ENCODE measurements at places on chromosomes 7 and 10.

GRCh38 chr10:80945264-80945880, 407.7 kb downstream of the SH2D4B start:
- no peak for DNase-seq

- DNase-seq = no peak
Observed at GRCh38 chr10:129825826-129826225, 138.2 kb downstream of the EBF3 start.

GRCh38 chr10:1377740-1378397, 321.7 kb downstream of the WDR37 start:
- DNase-seq = no peak

DNA sequence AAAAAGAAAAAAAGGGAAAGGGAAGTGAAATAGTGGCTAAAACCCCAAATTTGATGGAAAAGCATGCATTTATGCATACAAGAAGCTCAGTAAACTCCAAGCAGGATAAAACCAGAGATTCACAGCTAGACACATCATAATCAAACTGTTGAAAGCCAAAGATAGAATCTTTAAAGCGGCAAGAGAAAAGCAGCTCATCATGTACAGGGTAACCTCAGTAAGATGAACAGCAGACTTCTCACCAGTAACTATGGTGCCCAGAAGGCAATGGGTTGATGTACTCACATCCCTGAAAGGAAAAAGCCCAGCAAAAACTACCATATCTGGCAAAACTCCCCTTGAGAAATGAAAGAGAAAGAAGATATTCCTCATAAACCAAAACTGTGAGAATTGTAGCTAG, 60.4 kb downstream of the TPST1 start:
- no peak for DNase-seq

DNA sequence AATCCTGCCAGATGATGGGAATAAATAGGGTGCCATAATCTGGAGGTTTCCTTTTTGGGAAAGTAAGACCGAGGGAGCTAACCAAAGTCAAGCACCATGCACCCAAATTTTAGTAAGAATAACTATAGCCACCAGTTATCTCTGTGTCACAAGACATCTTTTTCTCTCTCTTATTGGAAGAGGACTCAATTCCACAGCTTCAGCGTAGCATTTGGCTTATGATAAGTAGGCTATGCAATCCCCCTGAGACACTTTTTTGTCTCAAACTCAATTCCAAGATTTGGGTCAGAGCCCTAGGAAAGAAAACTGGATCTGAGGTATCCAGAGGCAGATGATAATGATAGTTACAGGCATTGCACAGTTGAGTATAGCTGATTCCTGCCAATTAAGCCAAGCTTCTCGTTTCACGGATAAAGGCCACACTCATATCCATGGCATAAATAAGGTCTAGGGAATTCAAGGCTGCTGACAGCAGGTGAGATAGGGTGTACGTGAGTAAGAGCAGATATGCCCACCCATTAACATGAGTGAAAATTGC, 425.2 kb upstream of the CNTNAP2 start:
- DNase-seq = no peak

GRCh38 chr7:80941208-80941758, 22.4 kb upstream of the SEMA3C start:
- no peak for DNase-seq

DNA sequence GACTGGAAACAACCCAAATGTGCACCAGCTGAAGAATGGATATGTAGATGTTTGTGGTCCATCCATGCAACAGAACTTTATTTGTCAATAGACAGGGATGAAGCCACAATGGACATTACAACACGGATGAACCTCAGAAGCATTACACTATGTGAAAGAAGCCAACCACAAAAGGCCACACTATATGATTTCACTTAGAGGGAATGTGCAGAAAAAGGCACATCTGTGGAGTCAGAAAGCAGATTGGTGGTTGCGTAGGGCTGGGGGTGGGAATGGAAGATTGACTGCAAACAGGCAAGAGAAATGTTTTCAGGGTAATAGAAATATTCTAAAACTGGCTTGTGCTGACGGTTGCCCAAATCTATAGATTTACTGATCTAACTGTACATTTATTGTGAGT, 34.3 kb upstream of the WASHC2A start:
- DNase-seq = no peak

GRCh38 chr7:2826771-2827170, 17.3 kb downstream of the GNA12 start:
- DNase-seq = no peak

DNA sequence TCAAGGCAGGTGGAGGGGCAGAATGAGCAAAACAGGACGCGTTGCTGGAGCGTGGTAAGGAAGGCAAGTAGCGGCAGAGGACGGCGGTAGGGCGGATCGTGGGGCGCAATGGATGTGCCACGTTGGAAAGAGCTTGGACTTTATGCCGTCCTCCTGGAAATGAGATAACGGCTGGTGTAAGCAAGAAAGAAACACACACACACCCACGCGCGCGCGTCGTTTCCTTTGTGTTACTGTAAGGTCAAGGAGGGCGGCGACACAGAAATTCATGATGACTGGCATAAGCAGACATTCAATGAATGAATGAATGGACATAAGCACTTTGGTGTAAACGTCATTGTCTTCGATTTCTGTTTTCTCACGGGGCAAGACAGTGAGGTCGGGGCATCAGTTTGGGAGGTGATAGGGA, 683 bp upstream of the ENTPD7 start:
- peak; percentile 21 for DNase-seq

- no peak for DNase-seq
Observed at GRCh38 chr10:15144788-15145187, 23.7 kb downstream of the NMT2 start.

- DNase-seq = no peak
Observed at GRCh38 chr10:2981361-2981801, 86.0 kb upstream of the PFKP start.

DNA sequence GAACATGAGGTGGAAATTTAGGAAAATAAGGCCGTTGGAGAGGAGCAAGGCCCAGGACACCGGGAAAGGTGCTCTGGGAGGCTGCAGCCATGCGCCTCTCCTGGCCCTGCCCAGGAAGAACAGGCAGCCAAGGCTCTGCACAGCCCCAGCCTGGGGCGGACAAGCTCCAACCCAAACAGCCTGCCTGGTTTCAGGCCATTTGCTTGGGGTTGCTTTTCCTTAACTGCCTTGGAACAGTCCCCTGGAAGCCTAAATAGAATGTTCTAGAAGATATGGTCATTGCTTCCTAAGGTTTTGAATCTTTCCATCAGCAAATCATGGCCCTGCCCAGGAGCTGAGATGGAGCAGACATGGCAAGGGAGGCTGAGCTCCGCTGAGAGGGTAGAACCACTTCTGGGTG, 11.0 kb downstream of the VSTM4 start:
- DNase-seq = no peak

GRCh38 chr10:114925587-114926586, 12.1 kb upstream of the TRUB1 start:
- no peak for DNase-seq

DNA sequence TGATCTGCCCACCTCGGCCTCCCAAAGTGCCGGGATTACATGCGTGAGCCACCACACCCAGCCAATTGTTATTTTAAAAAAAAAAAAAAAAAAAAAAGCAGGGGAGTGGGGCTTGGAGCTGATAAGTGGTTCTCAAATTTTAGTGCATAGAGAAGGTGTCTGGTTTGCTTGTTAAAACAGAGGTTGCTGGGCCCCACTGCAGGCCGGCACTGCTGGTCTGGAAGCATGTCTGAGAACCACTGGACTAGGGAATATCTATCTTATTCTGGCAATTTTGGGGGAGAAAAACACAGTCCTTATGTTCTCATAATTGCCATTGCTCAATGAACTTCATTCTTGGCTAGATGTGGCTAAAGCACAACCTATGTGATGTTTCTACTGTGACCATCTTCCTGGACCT, 19.0 kb upstream of the FIGNL1 start:
- no peak for DNase-seq

DNA sequence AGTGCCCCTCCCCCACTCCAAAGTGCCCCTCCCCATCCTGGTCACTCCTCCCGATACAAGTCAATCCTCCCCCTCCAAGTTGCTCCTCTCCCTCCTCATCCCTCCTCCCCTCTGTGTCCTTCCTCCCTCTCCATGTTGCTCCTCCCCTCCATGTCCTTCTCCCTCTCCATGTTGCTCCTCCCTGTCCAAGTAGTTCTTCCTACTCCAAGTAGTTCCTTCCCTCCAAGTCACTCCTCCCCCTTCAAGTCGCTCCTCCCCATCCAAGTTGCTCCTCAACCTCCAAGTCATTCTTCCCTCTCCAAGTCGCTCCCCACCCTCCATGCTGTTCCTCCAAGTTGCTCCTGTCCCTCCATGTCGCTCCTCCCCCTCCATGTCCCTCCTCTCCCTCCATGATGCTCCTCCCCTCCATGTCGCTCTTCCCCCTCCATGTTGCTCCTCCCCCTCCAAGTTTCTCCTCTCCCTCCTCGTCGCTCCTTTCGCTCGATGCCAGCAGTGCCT, 8.6 kb upstream of the WBP1L start:
- no peak for DNase-seq

- DNase-seq = no peak
Observed at GRCh38 chr7:28804157-28804556, 154.0 kb downstream of the TRIL start.

GRCh38 chr7:124856299-124856888, 73.2 kb downstream of the POT1 start:
- DNase-seq = no peak

- no peak for DNase-seq
Observed at GRCh38 chr7:67788669-67789068, 792.0 kb downstream of the TYW1 start.

DNA sequence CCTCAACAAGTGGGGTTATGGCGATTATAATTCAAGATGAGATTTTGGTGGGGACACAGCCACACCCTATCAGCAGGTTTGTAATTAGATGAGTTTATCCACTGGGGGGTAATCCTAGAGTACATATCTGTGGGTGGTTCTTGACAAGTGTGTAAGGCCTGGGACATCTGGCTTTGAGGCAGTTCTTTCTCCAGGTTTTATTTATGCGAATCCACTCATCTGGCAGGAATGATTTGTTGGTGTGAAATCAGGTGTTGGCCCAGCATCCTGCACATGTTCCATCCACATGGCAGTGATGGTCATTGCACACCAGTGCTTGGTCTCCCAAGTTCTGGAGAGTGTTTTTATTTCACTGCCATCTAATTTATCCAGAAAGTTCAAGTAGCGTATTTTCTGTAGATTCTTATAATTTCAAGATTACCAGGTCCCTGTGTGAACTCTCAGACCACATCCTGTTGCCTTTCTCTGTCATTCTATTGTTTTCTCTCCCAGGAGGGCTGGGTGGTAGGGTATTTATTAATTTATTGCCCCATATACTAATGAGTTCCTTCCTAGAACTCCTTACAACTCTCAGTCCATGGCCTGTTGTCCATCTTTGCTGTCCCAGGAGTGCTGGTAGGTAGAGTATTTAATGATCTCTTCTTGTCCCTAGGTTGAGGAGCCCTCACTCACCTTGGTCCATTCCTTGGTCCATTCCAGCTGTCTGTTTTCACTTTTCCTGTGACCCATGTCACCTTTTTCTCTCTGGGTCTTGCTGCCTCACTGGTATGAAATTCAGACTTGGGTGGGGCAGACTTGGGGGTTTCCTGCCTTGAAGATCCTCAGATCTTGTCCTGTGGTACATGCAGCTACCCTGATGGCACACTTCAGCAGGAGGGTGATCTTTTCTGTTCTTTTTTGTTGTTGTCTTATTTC, 10.4 kb downstream of the RALA start:
- DNase-seq = no peak

DNA sequence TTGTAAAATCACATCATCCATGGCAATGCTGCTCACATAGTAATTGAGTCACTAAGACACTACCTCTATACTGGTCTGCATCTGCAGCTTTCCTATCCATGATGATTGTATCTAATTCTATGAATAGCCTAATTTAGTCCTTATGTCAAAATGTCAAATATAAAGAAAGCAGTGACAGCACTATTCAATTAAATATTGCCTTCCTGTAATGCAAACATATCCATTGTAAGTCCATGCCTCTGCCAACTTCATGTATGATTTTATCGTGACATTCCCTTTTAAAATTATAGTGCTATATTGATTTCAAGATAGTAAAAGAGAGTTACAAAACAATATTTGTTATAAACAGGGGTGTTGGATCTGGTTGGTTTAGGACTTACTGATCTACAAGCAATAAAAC, 4.8 kb upstream of the SGPL1 start:
- DNase-seq = no peak

- no peak for DNase-seq
Observed at GRCh38 chr10:133094866-133095265, 7.1 kb downstream of the ADGRA1 start.

DNA sequence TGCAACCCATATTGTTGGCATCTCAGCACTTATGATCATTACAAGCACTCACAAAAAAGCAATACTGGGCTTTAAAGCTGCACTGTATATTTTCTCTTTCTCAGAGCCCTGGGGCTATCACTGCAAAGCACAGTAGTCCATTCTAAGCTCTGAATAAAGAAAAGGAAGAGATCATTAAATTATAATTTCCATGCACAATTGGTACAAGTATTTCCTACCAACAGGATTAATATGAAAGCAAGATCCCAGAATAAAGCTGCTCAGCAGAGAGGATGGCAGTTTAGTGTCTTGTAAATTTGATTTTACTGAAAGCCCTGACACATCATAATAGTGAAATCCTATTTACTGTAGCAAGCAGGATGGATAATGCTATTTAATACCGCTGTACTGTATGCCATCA, 205.3 kb downstream of the CHCHD3 start:
- DNase-seq = no peak

DNA sequence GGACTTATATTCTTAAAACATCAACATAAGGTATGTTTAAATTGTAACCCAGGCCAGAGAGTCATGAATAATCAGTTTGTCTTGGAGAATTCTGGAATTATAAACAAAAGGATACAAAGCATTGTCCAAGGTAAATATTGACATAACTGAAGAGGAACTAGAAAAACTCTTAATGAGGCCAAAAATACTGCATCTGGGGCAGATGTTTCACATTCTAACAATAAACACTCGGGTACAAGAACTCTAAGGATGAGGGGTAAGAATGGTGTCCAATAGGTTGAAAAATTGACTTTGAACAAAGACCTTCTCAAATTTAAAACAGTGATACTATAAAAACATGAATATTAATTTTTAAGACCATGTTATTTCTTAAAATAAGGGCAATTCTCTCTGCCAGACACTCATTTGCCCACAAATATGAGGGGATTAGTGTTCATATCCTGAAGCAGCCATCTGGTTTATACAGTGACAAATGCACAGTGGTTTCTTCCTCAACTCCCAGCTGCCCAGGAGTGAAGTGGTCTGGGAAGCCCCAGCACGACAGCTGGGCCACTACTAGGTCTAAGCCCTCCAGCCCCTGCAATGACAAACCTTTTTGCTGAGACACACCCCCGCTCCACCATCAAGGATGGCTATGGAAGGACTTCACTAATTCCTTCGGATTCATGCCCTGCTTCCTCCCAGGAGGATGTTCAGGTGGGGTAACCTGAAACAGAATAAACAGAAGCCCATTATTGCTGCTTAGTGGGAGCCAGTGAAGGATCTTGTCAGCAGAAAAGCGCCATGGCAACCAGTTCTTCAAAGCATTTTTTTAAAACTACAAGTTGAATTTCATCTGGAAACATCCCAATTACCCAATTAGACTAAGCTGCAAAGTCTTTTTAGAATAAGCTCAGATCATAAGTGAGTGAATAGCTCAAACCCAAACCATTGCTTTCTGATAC, 107.5 kb upstream of the ARID5B start:
- no peak for DNase-seq

GRCh38 chr7:142804728-142805207, 34.0 kb downstream of the PRSS2 start:
- no peak for DNase-seq
